ENCODE measurements at places on chromosomes 7 and 10.

DNA sequence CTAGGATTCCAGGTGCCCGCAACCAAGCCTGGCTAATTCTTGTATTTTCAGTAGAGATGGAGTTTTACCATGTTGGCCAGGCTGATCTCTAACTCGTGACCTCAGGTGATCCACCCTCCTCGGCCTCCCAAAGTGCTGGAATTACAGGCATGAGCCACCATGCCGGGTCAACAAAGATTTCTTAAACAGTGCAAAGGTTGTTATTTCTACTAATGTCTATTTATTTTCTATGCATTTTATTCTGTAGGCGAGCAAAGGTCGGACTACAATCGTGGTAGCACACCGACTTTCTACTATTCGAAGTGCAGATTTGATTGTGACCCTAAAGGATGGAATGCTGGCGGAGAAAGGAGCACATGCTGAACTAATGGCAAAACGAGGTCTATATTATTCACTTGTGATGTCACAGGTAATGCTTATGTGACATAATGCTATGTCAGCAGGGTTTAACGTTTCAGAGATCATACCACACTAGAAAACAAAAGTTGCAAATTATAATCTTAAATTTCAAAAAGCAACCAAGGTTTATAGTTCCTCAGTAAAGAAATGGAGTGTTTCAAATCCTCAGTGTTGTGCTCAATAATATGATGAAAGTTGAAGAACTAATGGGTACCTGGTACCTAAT lies 65.9 kb downstream of the ABCB5 start:
- no peak for DNase-seq

- no peak for DNase-seq
These were observed 19.2 kb upstream of the DRGX start for GRCh38 chr10:49415109-49415508.

GRCh38 chr7:74454925-74455288 lies 1.2 kb downstream of the GTF2IRD1 start:
- DNase-seq = no peak

GRCh38 chr10:97851341-97852001 lies 1.8 kb downstream of the GOLGA7B start:
- peak; percentile 18 for DNase-seq

DNA sequence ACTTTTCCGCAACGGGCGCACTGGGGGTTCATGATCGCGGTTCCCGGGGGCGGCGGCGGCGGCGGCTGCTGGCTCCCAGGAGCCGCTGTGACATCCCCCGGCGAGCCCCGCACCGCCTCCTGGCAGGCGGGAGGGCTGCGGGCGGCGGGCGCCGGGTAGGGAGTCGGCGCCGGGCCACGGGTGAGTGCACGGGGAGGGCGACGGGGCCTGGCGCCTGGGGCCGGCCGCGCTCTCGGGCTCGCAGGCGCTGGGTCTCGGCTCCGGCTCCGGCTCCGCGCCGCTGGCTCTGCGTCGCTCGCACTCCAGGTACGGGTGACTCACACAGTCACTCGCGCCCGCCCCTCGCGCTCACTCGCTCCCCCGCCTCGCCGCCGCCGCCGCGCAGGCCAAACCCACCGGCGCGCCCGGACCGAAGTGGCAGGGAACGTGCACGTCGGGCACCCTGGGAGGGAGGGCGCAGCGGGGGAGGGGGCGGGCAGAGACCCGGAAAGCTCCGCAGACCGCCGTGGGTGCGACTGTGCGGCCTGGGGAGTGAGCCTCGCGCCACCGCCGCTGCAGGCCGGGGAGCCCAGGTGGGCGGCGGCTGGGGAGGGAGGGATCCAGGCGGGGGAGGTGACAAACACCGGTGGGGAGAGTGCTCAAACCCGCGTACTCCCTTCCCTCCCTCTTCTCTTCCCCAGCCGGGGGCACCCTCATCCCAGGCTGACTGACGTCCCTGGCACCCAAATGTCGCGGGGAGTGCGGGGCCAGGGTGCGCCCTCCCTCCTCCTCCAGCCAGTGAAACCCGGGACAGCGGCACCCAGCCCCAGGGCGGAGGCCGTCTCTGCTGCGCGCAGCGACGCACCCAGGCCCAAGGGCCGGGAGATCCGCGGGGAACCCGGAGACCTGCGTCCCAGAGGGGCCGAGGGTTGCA lies 276.9 kb upstream of the NEBL start:
- DNase-seq = no peak

DNA sequence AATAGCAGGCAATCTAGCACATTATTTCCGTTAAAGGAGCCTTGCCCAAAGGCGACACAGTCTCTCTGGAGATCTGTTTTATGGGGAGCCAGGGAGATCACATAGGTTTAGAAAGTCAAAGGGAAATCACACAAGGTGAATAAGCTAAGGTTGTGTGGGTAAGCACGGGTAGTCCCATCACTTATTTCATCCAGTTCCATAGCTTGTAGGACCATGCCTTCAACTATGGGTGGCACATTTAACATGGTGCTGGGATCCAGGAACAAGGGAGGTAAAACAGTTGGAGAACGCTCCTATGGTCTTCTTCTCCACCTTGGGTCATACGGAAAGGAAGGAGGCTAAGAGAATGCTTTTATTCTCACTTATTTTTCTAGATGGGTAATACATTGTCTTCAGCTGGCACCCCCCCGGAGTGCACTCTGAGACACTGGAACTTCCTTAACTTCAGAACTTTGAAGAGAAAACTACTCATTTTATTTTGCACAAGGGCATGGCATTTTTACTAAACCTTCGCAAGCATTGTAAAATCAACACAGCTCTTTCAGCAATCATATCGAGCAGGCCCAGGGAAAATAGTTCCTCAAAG lies 435.4 kb downstream of the KIF20B start:
- no peak for DNase-seq

Data from cerebellar nuclear complex (tissue), 1 donor.